ENCODE measurements at places on chromosomes 7 and 10. TPM values are rescaled to one million over a fixed set of nuclear protein-coding genes. Genes with fewer than 3 reads are reported as not detected.

SPDYE8 gene
- total RNA-seq = not detected

OR6B1 gene
- total RNA-seq = not detected

LGI1 gene
- 4.7 TPM for total RNA-seq

ITIH5 gene
- total RNA-seq = 74.5 TPM

PLEKHS1 gene
- not detected for total RNA-seq

TPK1 gene
- total RNA-seq = 21.2 TPM

MGAM2 gene
- total RNA-seq = 0.49 TPM

PIK3AP1 gene
- 23.6 TPM for total RNA-seq

GRCh38 chr10:69665474-69666320, 35.6 kb downstream of the FAM241B start:
- H3K27ac ChIP-seq = no peak overlapping the region
- no peak for DNase-seq
- H3K36me3 ChIP-seq = no peaks in the 10 kb centered on the region
- no peak overlapping the region for H3K4me3 ChIP-seq
- no peaks in the 10 kb centered on the region for H3K4me1 ChIP-seq
- H3K27me3 ChIP-seq = no peaks in the 10 kb centered on the region

DNA sequence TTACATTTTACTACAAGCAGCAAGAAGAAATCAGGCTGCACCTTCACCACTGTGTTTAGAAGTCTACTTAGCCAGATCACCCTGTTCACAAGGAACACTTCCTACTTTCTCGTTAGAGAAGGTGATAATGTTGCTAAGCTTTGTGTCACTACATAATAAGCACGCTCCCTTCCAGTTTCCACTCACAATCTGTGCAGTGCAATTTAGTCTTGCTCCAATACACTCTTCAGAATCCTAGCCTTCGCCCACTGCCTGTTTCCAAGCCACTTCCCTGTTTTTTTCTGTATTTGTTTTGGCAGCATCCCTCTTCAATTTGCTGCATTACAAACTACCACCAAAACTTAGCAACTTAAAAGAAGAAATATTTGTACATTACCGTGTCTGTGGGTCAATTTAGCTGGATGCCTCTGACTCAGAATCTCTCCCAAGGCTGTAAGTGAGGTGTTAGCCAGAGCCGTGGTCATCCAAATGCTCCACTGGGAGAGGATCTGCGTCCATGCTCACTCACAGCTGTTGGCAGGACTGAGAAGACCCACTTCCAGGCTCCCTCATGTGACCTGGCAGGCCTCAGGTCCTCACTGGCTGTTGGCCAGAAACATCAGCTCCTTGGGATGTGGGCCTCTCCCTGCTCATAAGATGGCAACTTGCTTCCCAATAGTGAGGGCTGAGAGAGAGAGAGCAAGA, 110.4 kb downstream of the PON1 start:
- H3K27ac ChIP-seq = peak overlapping the region; percentile 50
- H3K4me1 ChIP-seq = peaks cover 3% of the 10 kb centered on the region
- no peaks in the 10 kb centered on the region for H3K36me3 ChIP-seq
- peak; percentile 64 for DNase-seq
- no peaks in the 10 kb centered on the region for H3K27me3 ChIP-seq
- H3K4me3 ChIP-seq = peak overlapping the region; percentile 28

DNA sequence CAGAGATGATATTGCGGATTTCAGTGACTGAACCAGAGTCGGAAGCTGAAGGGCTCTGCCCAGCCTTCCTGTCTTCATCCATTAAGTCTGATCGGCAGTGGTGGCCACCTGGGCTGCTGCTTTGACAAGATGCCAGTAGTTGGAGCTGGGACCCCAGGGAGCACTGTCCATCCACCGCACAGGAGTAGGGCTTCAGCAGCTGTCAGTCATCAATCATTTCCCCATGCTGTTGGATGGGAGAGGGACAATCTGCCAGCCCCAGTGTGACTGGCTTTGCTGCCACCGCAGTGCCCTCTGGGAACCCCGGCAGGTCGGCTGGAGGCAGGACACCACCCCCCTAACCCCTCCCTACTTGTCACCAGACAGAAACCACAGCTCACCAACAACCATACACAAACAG, 23.0 kb upstream of the GPR146 start:
- H3K27ac ChIP-seq = no peak overlapping the region
- no peaks in the 10 kb centered on the region for H3K27me3 ChIP-seq
- no peak overlapping the region for H3K4me3 ChIP-seq
- H3K36me3 ChIP-seq = peaks cover 18% of the 10 kb centered on the region
- DNase-seq = no peak

GRCh38 chr10:118775478-118775877, 20.7 kb upstream of the CACUL1 start:
- no peaks in the 10 kb centered on the region for H3K36me3 ChIP-seq
- DNase-seq = no peak
- H3K27ac ChIP-seq = no peak overlapping the region

- H3K36me3 ChIP-seq = no peaks in the 10 kb centered on the region
- H3K27ac ChIP-seq = no peak overlapping the region
- H3K27me3 ChIP-seq = no peaks in the 10 kb centered on the region
- no peak for DNase-seq
- H3K4me1 ChIP-seq = no peaks in the 10 kb centered on the region
Measured at GRCh38 chr7:34807548-34808340, 149.7 kb downstream of the NPSR1 start.

DNA sequence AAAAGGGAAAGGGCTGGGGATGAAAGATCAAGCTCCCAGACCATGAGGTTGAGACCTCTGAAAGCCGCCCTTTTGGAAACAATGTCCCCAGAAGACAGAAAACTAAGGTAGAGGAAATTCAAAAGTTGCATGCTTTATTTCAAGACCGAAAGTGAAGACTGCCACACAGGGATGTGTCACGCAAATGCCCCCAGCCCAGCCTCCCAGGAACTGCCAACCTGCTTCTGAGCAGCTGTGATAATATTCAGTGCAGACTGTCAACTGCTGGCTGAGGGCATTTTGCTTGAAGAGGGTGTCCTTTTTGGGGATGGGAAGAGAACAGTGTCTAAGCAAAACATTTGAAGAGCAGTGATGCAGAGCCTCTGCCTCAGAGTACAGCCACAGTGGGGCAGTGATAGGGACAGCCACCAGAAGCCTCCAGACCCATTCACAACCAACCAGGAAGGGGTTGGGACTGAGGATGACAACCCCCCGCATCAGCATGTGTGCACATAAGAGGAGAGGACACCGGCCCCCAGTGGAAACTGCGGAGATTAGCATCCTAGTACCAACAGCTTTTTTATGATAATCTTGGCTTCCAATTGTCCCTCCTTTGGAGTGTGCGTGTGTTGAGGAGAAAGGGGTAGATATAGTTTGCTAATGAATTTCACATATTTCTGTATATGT, 34.7 kb upstream of the NFE2L3 start:
- H3K27me3 ChIP-seq = no peaks in the 10 kb centered on the region
- DNase-seq = no peak
- no peaks in the 10 kb centered on the region for H3K4me1 ChIP-seq
- no peaks in the 10 kb centered on the region for H3K36me3 ChIP-seq
- H3K27ac ChIP-seq = no peak overlapping the region
- H3K4me3 ChIP-seq = no peak overlapping the region

- H3K36me3 ChIP-seq = no peaks in the 10 kb centered on the region
- no peak for DNase-seq
- H3K4me1 ChIP-seq = peaks cover 5% of the 10 kb centered on the region
- no peak overlapping the region for H3K27ac ChIP-seq
- H3K4me3 ChIP-seq = no peak overlapping the region
Measured at GRCh38 chr7:28026237-28026636, 154.4 kb downstream of the JAZF1 start.

- H3K27ac ChIP-seq = no peak overlapping the region
- no peaks in the 10 kb centered on the region for H3K27me3 ChIP-seq
- H3K4me1 ChIP-seq = peaks cover 12% of the 10 kb centered on the region
Measured at GRCh38 chr10:121187391-121187790, 336.2 kb downstream of the WDR11 start.

DNA sequence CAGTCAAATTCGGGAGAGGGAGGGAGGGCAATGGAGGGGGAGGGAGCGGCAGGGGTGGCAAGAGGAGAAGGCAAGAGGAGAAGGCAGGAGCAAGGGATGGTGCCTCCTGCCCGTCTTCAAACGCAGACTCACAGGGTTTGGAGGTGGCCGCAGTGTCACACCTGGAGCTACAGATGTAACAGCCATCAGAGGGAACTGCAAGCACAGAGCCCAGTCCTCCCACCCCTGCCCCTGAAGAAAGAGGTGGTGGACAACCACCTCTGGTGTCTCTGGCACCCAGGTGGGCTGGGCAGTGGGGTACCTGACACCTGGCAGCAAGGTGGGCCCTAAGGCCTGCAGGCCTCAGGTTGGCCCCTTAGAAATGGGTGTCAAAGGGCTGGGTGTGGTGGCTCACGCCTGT, 67.0 kb upstream of the SDK1 start:
- H3K4me3 ChIP-seq = no peak overlapping the region
- DNase-seq = no peak
- H3K27me3 ChIP-seq = no peaks in the 10 kb centered on the region
- H3K27ac ChIP-seq = no peak overlapping the region
- H3K36me3 ChIP-seq = no peaks in the 10 kb centered on the region

DNA sequence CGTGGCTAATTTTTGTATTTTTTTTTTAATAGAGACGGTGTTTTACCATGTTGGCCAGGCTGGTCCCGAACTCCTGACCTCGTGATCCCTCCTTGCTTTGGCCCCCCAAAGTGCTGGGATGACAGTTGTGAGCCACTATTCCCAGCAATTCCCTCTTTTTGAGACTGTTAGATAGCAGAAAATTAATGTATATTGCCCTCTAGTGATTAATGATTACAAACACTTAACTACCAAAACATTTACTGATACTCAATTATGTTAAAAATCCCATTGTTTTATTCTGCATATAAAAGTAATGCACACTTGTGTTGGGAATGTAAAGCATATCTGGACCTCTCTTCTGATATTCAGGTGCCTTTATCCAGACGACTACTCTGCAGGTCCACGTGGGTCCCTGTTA, 41.2 kb upstream of the COBL start:
- DNase-seq = no peak
- H3K36me3 ChIP-seq = no peaks in the 10 kb centered on the region
- H3K4me3 ChIP-seq = no peak overlapping the region
- no peak overlapping the region for H3K27ac ChIP-seq

DNA sequence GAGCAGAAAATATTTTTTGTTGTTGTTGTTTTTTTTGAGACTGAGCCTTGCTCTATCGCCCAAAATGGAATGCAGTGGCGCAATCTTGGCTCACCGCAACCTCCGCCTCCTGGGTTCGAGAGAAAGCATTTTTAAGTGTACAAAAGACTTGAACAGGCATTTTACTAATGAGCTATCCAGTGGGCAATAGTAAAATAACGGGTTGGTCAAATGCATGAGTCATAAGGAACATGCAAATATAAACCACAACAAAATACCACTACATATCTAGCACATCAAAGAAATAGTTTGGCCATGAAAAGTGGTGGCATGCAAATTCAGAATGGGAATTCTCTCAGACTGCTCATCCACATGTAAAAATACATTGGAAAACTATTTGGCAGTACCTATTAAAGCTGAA, 71.7 kb upstream of the TMEM106B start:
- H3K27ac ChIP-seq = no peak overlapping the region
- no peaks in the 10 kb centered on the region for H3K36me3 ChIP-seq
- H3K4me1 ChIP-seq = no peaks in the 10 kb centered on the region
- H3K4me3 ChIP-seq = no peak overlapping the region
- DNase-seq = no peak
- H3K27me3 ChIP-seq = no peaks in the 10 kb centered on the region

GRCh38 chr10:110755781-110756180, 111.6 kb downstream of the RBM20 start:
- no peak overlapping the region for H3K27ac ChIP-seq
- no peaks in the 10 kb centered on the region for H3K27me3 ChIP-seq
- DNase-seq = no peak
- H3K4me3 ChIP-seq = no peak overlapping the region

DNA sequence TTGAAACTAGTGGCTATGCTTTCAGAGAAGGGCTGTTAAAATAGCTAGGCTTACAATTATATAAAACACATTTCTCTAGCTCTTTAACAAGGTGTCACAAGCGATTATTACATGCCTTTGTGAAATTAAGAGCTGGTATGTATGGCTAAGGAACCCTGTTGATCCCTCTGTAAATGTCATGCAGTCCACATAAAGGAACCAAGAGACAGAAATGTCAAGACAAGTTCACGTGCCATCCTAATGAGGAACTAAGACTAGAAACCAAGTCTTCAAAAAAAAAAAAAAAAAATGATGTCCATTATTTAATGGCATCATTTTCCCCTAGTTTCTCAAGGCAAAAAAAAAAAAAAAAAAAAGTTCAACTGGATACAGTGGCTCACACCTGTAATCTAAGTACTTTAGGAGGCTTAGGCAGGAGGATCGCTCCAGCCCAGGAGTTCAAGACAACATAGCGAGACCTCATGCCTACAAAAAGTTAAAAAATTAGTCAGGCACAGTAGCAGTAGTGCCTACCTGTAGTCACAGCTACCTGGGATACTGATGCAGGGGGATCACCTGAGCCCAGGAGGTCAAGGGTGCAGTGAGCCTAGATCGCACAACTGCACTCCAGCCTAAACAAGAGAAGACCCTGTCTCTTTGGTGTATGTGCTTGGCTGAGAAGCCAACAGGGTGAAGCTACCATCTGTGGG, 63.4 kb downstream of the SRPK2 start:
- no peak overlapping the region for H3K27ac ChIP-seq
- H3K4me3 ChIP-seq = no peak overlapping the region
- no peaks in the 10 kb centered on the region for H3K27me3 ChIP-seq

DNA sequence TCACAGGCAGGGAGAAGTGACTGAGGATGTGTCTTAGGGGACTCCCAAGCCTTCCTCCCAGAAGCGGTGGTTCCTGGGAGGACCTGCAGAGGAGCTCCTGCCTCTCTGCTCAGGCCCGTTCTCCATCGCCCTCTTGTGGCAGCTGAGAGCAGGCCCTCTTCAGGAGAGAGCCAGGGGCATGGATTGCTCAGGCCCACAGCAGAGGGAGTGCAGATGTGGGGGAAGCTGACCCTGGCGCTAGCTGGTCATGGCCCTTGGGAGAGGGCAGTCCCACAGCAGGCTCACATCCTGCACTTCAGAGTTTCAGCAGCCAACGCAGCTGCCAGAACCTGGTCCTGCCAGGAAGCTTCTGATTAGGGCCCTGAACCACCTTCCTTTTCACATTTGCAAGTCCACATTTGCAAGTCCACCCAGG, 94.8 kb upstream of the TARP start:
- no peak for DNase-seq
- no peaks in the 10 kb centered on the region for H3K36me3 ChIP-seq
- no peak overlapping the region for H3K4me3 ChIP-seq
- H3K4me1 ChIP-seq = no peaks in the 10 kb centered on the region
- H3K27ac ChIP-seq = no peak overlapping the region
- no peaks in the 10 kb centered on the region for H3K27me3 ChIP-seq

DNA sequence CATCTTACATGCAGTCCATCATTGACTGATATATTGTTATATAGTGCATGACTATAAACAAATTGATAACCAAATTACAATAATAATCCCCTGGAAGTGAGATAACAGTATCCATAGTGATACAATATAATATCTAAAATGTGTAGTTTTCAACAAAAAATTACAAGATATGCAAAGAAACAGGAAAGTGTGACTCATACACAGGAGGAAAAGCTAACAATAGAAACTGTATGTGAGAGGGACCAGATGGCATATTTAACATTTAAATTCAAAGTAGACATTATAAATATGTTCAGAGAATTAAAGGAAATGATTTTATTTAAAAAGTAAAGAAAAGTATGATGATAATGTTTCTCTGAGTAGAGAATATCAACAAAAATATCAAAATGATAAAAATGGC, 8.0 kb downstream of the OR9A2 start:
- H3K4me1 ChIP-seq = peaks cover 4% of the 10 kb centered on the region
- H3K4me3 ChIP-seq = no peak overlapping the region
- H3K27ac ChIP-seq = no peak overlapping the region

GRCh38 chr10:26365681-26366358, 72.3 kb upstream of the APBB1IP start:
- no peak for DNase-seq
- no peak overlapping the region for H3K27ac ChIP-seq
- H3K4me1 ChIP-seq = no peaks in the 10 kb centered on the region
- H3K27me3 ChIP-seq = no peaks in the 10 kb centered on the region
- H3K36me3 ChIP-seq = no peaks in the 10 kb centered on the region
- no peak overlapping the region for H3K4me3 ChIP-seq
